NCI-H524 (cell line): ENCODE measurements at places on chromosomes 4 and X.

DNA sequence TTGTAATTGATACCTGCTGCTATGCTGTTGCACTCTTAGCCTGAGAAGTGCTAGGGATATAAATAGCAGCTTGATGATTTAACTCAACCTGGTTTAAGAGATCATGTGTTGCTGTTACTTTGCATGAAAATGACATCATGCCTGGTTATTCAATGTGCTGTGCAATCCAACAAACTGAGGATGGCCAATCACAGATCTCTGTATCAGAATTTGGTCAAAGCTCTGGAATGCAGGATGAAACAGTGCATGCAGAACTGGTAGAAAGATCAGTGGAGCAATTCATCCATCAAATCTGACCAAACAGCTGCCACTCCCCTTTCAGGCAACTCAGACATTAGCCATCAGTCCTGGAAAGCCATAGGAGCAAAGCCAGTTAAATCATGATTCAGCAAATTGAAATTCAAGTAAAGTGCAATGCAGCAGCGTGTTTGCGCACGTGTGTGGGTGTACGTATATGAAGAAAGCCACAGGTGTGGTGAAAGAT, 160.3 kb upstream of the RASGEF1B start:
- DNase-seq: peak; percentile 14

DNA sequence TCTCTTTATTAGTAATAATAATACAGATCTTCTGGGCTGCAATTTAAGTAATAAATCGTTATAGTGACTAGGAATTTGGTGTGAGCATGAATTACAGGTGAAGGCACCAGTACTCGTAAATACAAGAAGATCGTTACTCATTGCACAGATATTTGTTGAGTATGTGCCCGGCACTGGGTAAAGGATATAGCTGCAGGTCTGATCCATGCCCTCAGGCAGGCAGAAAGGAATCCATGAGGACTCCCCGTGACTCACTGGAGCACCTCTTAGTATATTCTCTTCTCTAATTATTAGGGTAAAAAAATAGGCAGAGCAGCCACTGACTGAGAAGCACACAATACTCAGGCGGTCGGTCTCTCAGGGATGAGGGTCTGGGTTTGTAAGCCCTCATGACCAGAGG, 868.3 kb downstream of the RAB28 start:
- no peak for DNase-seq

- no peak for DNase-seq
Observed at GRCh38 chr4:23932901-23933308, 43.1 kb upstream of the PPARGC1A start.

DNA sequence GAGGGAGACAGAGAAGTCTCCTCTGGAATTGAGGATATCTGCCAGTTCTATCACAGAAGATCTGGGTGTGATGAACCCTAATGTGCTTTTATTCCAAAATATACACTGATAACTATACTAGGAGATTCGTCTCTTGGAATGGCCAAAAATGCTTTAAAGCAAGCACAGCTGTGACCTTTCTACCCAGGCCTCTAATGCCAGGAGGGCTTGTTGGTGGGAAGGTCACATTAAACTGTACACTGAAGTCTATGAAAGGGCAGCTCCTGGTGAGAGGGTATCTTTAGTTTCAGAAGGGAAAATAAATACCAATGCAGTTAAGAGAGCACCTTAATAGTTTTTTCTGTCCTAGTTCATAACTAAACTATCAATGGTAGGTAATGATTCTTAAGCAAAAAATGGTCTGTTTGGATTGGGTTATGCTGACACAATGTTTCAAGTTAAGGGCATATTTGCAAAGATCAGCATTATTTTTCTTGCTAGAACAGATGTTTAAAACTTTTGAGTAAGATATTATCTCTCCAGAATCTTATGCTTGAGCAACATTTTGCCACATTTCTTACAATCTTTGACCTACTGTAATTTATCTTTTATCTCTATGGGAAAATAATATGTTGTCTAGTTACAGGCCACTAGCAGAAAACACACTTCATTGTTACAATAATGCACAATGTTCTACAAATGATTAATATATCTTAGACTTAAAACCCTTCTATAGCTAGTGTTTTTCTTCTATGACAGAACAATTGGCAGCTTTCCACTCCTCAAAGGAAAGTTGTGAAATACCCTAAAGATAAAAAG, 59.6 kb downstream of the SEC24D start:
- no peak for DNase-seq

DNA sequence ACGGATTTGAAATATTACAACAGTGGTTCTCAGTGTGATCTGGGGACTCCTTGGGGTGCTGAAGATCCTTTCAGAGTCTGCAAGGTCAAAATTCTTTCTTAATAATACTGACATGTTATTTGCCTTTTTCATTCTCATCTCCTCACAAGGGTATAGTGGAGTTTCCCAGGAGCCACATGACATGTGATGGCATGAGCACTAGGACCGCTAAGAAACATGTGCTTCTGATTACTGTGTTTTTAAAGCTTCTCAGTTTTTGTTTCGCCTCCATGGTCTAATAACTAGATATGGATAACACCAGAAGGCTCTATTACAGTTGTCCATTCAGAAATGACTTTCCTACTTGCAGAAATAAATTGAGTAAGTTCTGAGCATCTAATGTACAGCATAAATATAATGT, 156.1 kb downstream of the RAB28 start:
- DNase-seq: no peak

GRCh38 chrX:18755651-18756050, 48.2 kb downstream of the PPEF1 start:
- no peak for DNase-seq

GRCh38 chrX:29478336-29479069, 736.9 kb upstream of the MAGEB2 start:
- peak; percentile 55 for DNase-seq

GRCh38 chr4:168643111-168643795, 146.4 kb downstream of the PALLD start:
- DNase-seq: no peak

DNA sequence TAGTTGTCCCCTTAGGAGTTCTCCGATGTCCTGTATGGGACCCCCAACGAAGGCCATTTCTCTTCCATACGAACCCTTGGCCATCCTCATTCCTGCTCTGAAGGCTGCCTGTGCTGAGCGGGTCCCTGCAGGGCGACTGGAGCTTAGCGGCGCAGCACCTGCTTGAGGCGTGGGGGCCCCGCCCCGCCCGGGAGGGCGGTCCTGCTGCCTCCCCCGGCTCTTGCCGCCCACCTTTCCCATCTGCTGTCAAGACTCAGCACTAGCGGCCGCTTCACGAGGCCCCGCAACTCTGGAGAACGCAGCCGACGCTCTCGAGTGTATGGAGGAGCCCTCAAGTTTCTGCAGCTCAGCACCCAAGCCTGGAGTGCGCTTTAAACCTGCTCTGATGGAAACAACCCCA, 197.7 kb downstream of the TRIML1 start:
- no peak for DNase-seq

DNA sequence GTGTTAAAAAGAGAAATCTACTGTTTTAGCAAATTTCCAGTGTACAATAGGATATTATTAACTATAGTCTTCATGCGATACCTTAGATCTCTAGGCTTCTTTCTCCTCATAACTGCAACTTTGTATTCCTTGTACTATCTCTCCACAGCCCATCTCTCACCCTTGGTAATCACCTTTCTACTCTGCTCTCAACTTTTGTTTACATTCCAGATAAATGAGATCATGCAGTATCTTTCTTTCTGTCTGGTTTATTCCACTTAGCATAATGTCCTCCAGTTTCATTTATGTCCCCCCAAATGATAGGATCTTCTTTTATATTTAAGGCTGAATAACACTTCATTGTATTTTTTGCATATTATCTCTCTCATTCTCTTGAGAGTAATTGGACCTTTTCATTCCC, 165.5 kb downstream of the HS3ST1 start:
- no peak for DNase-seq

- no peak for DNase-seq
Observed at GRCh38 chr4:38166768-38167167, 206.6 kb downstream of the PTTG2 start.

DNA sequence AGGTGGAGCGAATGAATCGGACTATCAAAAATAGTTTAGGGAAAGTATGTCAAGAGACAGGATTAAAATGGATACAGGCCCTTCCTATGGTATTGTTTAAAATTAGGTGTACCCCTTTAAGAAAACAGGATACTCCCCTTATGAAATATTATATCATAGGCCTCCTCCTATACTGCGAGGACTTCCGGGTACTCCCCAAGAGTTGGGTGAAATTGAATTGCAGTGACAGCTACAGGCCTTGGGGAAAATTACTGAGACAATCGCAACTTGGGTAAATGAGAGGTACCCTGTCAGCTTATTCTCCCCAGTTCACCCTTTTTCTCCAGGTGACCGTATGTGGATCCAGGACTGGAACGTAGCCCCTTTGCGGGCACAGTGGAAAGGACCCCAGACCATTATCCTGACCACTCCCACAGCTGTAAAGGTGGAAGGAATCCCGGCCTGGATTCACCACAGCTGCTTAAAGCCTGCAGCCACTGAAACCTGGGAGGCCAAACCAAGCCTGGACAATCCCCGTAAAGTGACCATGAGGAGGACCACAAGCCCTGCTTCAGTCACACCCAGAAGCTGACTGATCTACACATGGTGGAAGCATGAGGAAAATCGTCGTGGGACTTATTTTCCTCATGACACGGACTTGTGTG, 1138.1 kb downstream of the ARAP2 start:
- DNase-seq: no peak

DNA sequence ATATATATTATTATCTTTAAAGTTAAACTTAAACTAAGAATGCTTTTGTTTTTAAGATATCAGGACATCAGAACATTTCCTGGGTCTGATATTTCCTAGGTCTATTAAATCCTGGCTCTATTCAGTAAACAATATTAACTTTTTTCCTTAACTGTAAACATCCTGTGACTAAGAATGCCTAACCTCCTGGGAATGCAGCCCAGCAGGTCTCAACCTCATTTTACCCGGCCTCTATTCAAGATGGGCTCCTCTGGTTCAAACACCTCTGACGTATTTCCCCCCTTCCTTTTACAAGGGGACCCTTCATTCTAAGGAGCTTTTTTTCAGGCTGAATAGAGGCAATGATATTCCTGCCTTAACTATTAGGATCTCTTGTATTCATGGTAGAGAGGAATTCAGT, 35.8 kb upstream of the DYNLT3 start:
- DNase-seq: no peak

- no peak for DNase-seq
Observed at GRCh38 chr4:88828842-88829571, 131.4 kb upstream of the NAP1L5 start.

- no peak for DNase-seq
Observed at GRCh38 chr4:189941005-189941450, 356 bp downstream of the FRG1 start.

GRCh38 chr4:128468123-128468989, 180.7 kb upstream of the PGRMC2 start:
- no peak for DNase-seq

- no peak for DNase-seq
Observed at GRCh38 chr4:94765648-94766047, 7.9 kb downstream of the BMPR1B start.

DNA sequence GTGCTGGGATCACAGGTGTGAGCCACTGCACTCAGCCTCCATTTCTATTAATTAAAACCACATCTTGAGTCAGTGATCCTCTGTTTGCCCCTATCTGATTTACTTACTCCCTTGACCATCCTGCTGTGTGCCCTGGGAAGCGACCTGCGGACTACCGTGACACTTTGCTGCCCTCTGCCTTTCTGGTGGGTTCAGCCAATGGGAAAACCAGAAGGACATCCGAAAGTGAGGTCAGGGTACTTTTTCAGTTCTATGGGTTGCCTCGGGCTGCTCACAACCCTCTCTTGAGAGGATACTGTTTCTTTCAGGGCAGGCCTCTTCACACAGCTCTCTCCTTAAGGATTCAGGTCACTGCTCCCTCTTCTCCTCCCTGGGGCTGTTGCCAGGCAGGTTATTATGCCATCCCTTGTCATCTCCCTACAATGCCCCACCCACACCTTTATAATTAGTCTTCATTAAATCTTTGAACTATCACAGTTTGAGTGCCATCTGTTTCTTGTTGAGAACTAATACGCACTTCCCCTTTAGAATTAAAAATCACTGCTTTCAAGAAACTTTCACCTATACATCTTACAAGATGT, 21.4 kb downstream of the PLAC8 start:
- DNase-seq: peak; percentile 66

- no peak for DNase-seq
Observed at GRCh38 chrX:50613846-50614245, 143.2 kb upstream of the DGKK start.

DNA sequence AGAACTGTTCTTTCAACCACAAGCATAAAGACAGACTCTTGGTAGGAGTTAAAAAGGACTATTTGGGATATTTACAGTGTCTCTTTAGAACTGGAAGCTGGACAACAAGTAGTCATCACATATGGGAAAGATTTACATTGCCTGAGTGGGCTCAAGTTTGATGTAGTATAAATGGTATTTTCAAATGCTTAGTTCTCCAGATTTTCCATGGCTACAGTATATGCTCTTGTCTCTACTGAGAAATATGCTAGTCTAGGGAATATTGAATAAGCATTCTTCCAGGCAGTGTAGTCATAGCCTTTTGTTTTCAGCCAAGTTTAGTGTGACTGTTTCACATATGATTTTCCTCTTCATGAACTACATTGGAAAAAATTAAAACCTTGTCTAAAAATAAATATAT, 315.6 kb downstream of the ARHGAP24 start:
- no peak for DNase-seq

GRCh38 chrX:70030301-70030767, 19.4 kb downstream of the AWAT2 start:
- DNase-seq: peak; percentile 73

- DNase-seq: peak; percentile 69
Observed at GRCh38 chr4:112381996-112382692, 85.0 kb downstream of the ALPK1 start.
